ENCODE measurements at places on chromosomes 13 and 19.

- H3K36me3 ChIP-seq: peaks cover 2% of the 10 kb centered on the region
- H3K27ac ChIP-seq: no peak overlapping the region
- H3K27me3 ChIP-seq: peaks cover 13% of the 10 kb centered on the region
- DNase-seq: no peak
- H3K4me3 ChIP-seq: no peak overlapping the region
These were observed 1.8 kb downstream of the LRG1 start for GRCh38 chr19:4537953-4538600.

DNA sequence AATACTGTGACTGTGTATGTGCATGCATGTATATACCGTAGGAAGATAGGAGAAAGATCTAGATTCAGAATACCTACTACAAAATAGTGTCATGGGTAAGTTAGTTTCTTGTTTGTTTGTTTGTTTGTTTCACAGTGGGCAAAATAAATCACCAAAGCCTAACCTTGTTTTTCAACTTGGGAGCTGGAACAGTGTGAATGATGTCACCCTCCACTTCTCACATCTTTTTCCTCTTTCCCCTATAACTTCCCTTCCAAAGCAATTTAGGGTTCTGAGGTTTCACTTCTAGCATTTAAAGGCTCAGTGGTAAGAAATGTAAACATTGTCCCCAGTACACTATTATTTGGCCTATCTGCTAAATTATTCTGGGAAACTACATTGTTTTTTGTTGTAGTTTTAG is 5.4 kb downstream of the KCTD4 start:
- no peak for DNase-seq
- H3K27ac ChIP-seq: no peak overlapping the region
- peaks cover 1% of the 10 kb centered on the region for H3K36me3 ChIP-seq
- H3K4me3 ChIP-seq: no peak overlapping the region

- H3K36me3 ChIP-seq: peaks cover 17% of the 10 kb centered on the region
- H3K27ac ChIP-seq: peak overlapping the region; percentile 18
- DNase-seq: peak; percentile 65
- no peaks in the 10 kb centered on the region for H3K27me3 ChIP-seq
These were observed 12.1 kb downstream of the PIN1 start for GRCh38 chr19:9847087-9847671.

DNA sequence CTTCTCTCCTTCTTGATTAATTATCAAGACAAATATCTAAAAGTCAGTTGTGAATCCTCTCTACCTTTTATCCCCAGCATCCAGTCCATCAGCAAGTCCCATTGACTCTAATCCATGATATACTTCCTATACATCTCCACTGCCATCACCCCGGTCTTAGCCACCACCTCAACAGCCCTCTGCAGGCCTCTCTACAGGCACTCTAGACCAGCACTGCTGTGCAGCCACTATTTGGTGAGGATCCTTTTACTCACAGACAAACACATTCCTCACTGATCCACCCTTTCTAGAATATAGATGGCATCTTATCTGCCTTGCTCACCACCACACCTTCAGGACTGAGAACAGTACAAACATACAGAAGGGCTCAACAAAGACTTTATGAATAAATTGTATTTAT is 221.7 kb downstream of the RFC3 start:
- H3K27me3 ChIP-seq: no peaks in the 10 kb centered on the region
- H3K36me3 ChIP-seq: no peaks in the 10 kb centered on the region
- H3K4me1 ChIP-seq: no peaks in the 10 kb centered on the region
- H3K27ac ChIP-seq: no peak overlapping the region
- DNase-seq: no peak

GRCh38 chr19:3403489-3404323 is 37.3 kb downstream of the NFIC start:
- H3K27me3 ChIP-seq: no peaks in the 10 kb centered on the region
- H3K4me1 ChIP-seq: no peaks in the 10 kb centered on the region
- peaks cover 3% of the 10 kb centered on the region for H3K36me3 ChIP-seq
- H3K4me3 ChIP-seq: no peak overlapping the region
- H3K27ac ChIP-seq: no peak overlapping the region

- peaks cover 2% of the 10 kb centered on the region for H3K4me1 ChIP-seq
- DNase-seq: no peak
- no peaks in the 10 kb centered on the region for H3K36me3 ChIP-seq
- no peak overlapping the region for H3K27ac ChIP-seq
These were observed 18.1 kb upstream of the ARL11 start for GRCh38 chr13:49610176-49610575.

GRCh38 chr13:85543144-85543543 is 256.1 kb downstream of the SLITRK6 start:
- H3K4me3 ChIP-seq: no peak overlapping the region
- peaks cover 4% of the 10 kb centered on the region for H3K4me1 ChIP-seq
- no peak for DNase-seq
- no peak overlapping the region for H3K27ac ChIP-seq
- H3K36me3 ChIP-seq: no peaks in the 10 kb centered on the region

DNA sequence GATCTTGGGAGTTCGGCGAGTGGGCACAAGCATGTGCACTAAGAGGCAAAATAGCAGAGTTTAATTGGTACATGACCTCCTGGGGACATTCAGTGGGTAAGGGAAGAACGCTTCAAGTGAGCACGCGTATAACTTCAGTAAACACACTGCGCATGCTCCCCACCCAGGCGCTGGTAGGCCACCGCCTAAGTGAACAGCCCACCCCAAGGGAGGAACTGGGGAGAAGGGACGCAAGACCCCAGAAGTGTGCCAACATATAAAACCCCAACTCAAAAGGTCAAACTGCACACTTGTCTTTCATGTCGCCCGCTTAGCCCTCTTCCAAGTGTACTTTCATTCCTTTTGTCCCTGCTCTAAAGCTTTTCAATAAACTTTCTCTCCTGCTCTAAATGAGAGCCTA is 10.5 kb upstream of the NTN5 start:
- H3K27me3 ChIP-seq: no peaks in the 10 kb centered on the region
- H3K36me3 ChIP-seq: no peaks in the 10 kb centered on the region
- no peaks in the 10 kb centered on the region for H3K4me1 ChIP-seq
- DNase-seq: peak; percentile 20
- H3K4me3 ChIP-seq: no peak overlapping the region

GRCh38 chr13:105340061-105340606 is 1195.3 kb downstream of the EFNB2 start:
- DNase-seq: no peak
- no peaks in the 10 kb centered on the region for H3K4me1 ChIP-seq
- H3K4me3 ChIP-seq: no peak overlapping the region
